Daoy (cell line): ENCODE measurements at places on chromosomes 4 and X.

DNA sequence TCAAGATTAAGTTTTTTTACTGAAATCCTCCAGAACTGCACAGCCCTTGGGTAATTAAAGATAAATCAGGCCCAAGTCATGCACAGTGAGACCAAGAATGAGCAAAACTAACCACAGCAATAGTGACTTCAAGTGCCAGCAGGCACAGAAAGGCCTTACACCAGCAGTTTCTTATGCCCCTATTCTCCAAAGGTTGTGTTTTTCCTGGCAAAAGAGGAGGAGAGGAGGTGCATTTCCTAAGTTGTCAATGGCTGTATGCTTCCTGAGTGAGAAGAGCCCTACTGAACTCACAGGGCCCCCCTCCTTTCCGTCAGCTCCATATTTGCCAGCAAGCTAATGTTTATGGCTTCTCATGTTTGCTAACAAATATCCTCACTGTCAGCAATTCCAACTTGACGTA lies 418.7 kb upstream of the INTU start:
- no peak for DNase-seq

GRCh38 chrX:115264009-115264408 lies 25.5 kb upstream of the LUZP4 start:
- DNase-seq: no peak

GRCh38 chr4:31655328-31655727 lies 935.2 kb downstream of the PCDH7 start:
- no peak for DNase-seq

DNA sequence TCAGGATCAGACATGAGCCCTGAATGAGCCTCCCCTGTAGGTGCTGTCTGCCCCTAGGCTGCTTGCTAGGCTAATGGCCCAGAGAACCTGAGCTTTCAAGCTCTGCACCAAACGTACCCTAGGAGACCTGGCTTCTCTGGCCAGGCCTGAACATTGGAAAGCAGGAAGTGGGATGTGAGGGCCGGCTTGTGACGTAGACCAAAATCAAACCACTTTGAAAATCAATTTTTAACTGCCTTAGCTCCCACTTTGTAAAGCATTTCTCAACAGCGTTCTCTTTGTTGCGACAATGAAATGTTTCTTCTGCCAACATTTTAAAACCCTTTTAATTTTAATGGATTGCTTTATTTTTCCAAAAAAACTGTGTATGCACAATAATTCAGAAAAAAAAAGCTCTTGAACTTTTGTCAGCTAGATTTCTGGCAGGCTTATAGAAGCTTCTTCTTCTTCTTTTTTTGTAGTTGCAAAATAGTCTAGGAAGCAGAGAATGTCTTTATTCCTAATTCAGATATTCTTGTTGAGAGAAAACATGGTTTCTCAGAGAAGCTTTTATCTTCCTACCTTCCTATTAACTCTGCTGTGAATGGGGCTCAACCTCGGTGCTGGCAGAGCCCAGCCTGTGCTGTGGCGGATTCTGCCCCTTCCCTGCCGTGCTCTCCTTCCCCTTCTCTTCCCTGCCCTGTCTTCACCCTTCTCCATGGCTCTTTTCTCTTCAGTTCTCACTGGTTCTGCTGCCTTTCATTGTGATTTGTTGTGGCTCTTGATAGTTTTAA lies 145.2 kb upstream of the SFRP2 start:
- no peak for DNase-seq

DNA sequence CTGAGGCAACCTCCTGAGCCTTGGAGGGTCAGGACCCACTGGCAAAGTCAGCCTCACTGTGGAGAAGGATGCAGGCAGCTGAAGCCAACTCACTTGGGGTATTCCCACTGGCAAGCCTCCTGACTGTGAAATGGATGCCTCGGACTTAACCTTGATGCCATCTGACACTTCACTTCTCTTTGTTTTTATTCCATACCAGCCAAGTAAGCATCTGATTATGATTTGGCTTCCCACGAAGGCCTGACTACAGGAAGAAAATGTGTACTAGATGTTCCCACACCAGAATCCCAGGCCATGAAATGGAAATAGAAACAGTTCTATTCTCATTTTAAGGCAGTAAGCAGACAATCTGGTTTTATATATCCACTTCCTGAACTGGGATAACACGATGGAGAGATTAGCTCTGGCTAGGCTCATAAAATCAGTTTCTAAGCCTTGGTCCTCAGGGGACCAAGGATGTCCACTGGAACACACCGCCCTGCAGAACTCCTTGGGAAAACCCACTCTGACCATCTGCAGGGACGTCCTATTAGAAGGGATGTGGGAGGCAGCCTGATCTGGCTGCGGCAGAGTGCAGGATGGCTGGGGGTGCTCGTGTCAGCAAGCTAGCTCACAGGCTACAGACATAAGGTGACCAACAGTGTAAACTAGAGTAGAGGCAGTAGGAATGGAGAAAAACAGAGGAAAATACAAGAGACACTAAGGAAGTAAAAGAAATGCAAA lies 89.3 kb downstream of the TSPAN5 start:
- DNase-seq: peak; percentile 6

GRCh38 chr4:24568425-24568824 lies 15.9 kb downstream of the DHX15 start:
- DNase-seq: no peak

DNA sequence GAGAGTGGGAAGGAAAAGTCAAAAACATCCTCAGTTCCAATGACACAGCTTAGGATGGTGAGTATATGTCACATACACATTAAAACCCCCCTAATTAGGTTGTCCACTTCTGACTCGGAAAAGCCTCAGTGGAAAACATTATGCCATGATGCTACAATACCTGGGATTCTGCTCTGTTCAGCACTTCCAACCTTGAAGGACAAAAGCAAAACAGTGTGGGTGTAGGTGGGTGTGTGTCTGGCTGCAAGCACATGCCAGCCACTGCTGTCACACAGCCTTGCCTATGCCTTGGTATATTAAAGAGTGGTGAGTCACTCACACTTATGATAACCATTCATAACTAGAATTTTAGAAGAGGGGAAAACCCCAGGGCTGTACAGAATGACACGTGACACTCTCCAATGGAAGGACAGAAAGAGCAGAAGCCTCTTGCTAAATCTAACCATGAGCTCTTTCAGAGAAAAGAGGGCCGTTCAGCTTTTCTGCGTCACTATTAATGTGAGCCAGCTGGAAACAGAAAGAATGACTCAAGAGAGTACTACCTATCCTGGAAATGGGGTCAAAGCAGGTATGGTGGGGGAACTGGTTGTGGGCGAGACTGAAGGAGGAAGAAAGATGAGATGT lies 159.6 kb downstream of the TET2 start:
- DNase-seq: peak; percentile 2

- no peak for DNase-seq
Measured at GRCh38 chr4:117692538-117692937, 341.7 kb upstream of the NDST3 start.
